Cardiac ventricle fibroblast (primary cell): ENCODE measurements at places on chromosomes 3 and 15. TPM values are rescaled to one million over a fixed set of nuclear protein-coding genes. Genes with fewer than 3 reads are reported as not detected.

Gene MAGEL2
- 0.05 and 0.12 TPM in 2 replicates for total RNA-seq

Gene FES
- total RNA-seq: 21.8 and 32.7 TPM in 2 replicates

Gene ALS2CL
- total RNA-seq: 0.19 and 0.29 TPM in 2 replicates

Gene CCDC54
- not detected in 2 replicates for total RNA-seq

Gene TF
- 0.10 and 0.12 TPM in 2 replicates for total RNA-seq

Gene ERC2
- not detected in 2 replicates for total RNA-seq

Gene DUOXA2
- not detected in 2 replicates for total RNA-seq

Gene IMPDH2
- total RNA-seq: 267 and 271 TPM in 2 replicates
